ENCODE measurements at places on chromosomes 13 and 19.

DNA sequence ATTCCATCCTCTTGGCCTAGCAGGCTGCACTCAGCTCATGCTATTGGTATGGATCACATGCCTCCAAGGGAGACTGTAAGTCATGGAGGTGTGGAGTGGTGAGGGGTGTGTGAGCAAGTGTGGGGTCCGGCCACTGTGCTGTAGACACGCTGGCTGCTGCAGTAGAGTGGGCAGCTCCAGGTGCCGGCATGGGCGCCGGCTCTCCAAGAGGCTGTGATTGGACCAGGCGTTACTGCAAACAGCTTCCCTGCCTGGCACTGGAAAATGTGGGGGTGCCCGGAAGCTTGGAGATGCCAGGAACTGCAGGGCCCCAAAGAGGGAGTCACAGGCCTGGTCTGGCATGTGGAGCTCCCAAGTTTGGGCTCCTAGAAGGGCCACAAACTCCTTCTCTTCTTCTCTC, 245.7 kb downstream of the GPC6 start:
- no peaks in the 10 kb centered on the region for H3K36me3 ChIP-seq
- no peak for DNase-seq
- H3K27me3 ChIP-seq = no peaks in the 10 kb centered on the region
- no peaks in the 10 kb centered on the region for H3K4me1 ChIP-seq
- no peak overlapping the region for H3K4me3 ChIP-seq

- no peaks in the 10 kb centered on the region for H3K27me3 ChIP-seq
- no peaks in the 10 kb centered on the region for H3K4me1 ChIP-seq
- no peak overlapping the region for H3K4me3 ChIP-seq
- no peak for DNase-seq
- H3K27ac ChIP-seq = no peak overlapping the region
Observed at GRCh38 chr19:28968721-28969120, 244.2 kb downstream of the UQCRFS1 start.

DNA sequence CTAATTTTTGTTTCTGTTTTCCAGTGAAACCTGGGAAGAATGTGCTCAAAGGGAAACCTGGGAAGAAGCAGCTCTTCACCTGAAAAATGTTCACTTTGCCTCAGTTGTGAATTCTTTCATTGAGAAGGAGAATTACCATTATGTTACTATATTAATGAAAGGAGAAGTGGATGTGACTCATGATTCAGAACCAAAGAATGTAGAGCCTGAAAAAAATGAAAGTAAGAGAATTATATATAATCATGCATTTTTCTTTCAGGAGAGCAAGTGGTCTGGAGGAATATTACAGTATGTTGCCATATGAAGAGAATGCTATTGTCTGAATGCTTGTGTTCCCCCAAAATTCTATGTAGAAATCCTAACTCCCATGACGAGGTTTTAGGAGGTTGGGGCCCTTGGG, 3.4 kb downstream of the NUDT15 start:
- DNase-seq = no peak
- peaks cover 20% of the 10 kb centered on the region for H3K36me3 ChIP-seq
- H3K4me1 ChIP-seq = peaks cover 26% of the 10 kb centered on the region
- H3K4me3 ChIP-seq = no peak overlapping the region

- no peak overlapping the region for H3K27ac ChIP-seq
- DNase-seq = no peak
- no peaks in the 10 kb centered on the region for H3K36me3 ChIP-seq
- H3K4me3 ChIP-seq = no peak overlapping the region
- H3K27me3 ChIP-seq = no peaks in the 10 kb centered on the region
- no peaks in the 10 kb centered on the region for H3K4me1 ChIP-seq
Observed at GRCh38 chr13:61466280-61466679, 50.6 kb upstream of the PCDH20 start.

- H3K36me3 ChIP-seq = no peaks in the 10 kb centered on the region
- peaks cover 4% of the 10 kb centered on the region for H3K4me1 ChIP-seq
- H3K27ac ChIP-seq = no peak overlapping the region
- DNase-seq = peak; percentile 29
- H3K27me3 ChIP-seq = peaks cover 3% of the 10 kb centered on the region
- H3K4me3 ChIP-seq = peak overlapping the region; percentile 36
Observed at GRCh38 chr19:4732680-4733114, 9.1 kb upstream of the DPP9 start.

DNA sequence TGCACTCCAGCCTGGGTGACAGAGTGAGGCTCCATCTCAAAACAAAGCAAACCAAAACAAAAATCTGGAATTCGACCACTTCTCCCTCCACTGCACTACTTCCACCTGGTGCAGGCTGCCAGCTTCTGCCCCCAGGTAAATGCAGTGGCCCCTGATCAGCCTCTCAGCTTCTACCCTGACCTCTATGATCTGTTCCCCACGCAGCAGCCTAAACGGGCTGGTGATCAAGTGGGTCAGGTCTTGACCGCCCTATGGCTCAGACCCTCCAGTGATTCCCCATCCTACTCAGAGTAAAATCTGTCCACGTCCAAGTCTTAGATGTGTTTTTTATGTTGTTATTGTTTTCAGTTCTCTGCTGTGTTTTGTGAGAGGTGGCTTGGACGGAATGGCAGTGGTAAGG, 163.9 kb downstream of the KCTD15 start:
- H3K4me3 ChIP-seq = no peak overlapping the region
- H3K4me1 ChIP-seq = no peaks in the 10 kb centered on the region
- no peak overlapping the region for H3K27ac ChIP-seq
- no peaks in the 10 kb centered on the region for H3K36me3 ChIP-seq
- H3K27me3 ChIP-seq = peaks cover 3% of the 10 kb centered on the region

GRCh38 chr13:108409730-108410129, 140.2 kb downstream of the TNFSF13B start:
- no peak overlapping the region for H3K27ac ChIP-seq
- DNase-seq = no peak
- peaks cover 1% of the 10 kb centered on the region for H3K4me1 ChIP-seq
- H3K27me3 ChIP-seq = peaks cover 2% of the 10 kb centered on the region

GRCh38 chr13:24834902-24835510, 71.0 kb downstream of the RNF17 start:
- H3K4me3 ChIP-seq = no peak overlapping the region
- peaks cover 16% of the 10 kb centered on the region for H3K27me3 ChIP-seq
- H3K36me3 ChIP-seq = no peaks in the 10 kb centered on the region
- DNase-seq = no peak
- no peaks in the 10 kb centered on the region for H3K4me1 ChIP-seq
